ENCODE measurements at places on chromosomes 13 and 19.

DNA sequence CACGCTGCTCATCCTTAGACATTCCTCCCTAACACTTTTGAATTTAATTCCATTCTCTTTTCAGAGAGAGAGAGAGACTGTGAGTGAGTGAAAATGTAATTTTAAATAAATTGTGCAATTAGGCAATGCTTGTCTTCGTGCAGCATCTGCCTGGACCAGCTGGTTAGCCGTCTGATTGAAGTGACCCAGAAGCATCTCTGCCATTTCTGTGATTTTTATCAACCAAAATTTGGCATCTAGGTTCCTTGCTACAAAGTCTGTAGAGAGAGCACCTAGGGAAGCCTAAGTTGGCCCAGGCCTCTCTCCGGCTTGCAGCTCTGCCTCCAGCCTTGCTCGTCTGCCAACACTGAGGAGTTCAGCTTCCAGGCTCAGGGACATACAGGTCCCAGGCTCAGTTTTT lies 138.6 kb upstream of the GPR12 start:
- no peak for DNase-seq

- DNase-seq: no peak
Observed at GRCh38 chr13:26679411-26680122, 81.0 kb downstream of the GPR12 start.

- no peak for DNase-seq
Observed at GRCh38 chr19:14762111-14762510, 16.2 kb downstream of the ADGRE2 start.

DNA sequence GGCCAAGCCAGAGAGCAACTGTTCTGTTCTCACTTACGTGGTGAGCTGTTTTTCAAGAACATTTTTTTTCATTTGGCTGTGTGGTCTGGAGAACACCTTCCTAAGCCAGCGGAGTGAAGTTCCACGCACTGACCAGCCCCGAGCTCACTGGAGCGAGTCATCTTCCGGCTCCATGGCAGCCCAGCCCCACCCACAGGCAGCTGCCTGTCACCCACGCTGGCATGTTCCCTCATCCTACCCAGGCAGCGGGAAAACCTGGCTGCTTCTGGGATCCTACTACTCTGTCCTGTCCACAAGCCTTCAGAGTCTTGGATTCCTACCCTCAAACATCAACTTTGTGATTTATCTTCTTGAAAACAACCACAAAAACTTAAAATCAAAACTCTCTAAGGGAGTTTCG lies 76.2 kb downstream of the GGACT start:
- no peak for DNase-seq

GRCh38 chr19:29411113-29411581 lies 114.6 kb upstream of the VSTM2B start:
- DNase-seq: no peak

- peak; percentile 31 for DNase-seq
Observed at GRCh38 chr13:106916329-106916976, 348.5 kb upstream of the ARGLU1 start.

Data from mesendoderm (in vitro differentiated cells).